Muscle of back (tissue), 13 donors: ENCODE measurements at places on chromosomes 7 and 10. TPM values are rescaled to one million over a fixed set of nuclear protein-coding genes. Genes with fewer than 3 reads are reported as not detected.

Gene C10orf71
- 22.2 TPM for polyA plus RNA-seq

Gene ZNF503
- polyA plus RNA-seq: 8.3 TPM

Gene EEPD1
- 10.5 TPM for polyA plus RNA-seq

Gene DENND10
- polyA plus RNA-seq: 36.2 TPM

Gene RPA3
- 26.1 TPM for polyA plus RNA-seq

- no peak for DNase-seq
These were observed 12.3 kb downstream of the SCART1 start for GRCh38 chr10:133465950-133466474.

- DNase-seq: no peak
These were observed 30.8 kb upstream of the ZNF488 start for GRCh38 chr10:47414752-47415519.

- no peak for DNase-seq
These were observed 89.3 kb downstream of the LYZL2 start for GRCh38 chr10:30540276-30540675.

DNA sequence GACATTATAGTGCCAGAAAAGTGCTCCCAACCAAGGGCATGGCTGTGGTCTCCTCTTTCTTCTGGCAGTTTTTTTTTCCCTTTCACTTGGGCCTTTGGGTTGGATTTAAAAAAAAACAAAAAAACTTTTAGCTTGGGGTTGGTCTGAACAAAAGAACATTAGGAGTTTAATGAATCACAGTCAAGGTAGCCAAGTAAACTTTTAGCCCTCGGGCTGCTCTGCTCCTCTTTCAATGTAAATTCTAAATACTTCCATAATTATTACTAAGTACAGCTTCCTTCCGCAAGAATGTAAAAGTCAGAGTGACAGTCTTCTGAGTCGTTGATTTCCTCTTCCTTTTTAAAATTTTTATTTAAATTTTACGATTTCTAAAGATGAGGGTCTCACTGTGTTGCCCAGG lies 79.2 kb downstream of the NRF1 start:
- no peak for DNase-seq

DNA sequence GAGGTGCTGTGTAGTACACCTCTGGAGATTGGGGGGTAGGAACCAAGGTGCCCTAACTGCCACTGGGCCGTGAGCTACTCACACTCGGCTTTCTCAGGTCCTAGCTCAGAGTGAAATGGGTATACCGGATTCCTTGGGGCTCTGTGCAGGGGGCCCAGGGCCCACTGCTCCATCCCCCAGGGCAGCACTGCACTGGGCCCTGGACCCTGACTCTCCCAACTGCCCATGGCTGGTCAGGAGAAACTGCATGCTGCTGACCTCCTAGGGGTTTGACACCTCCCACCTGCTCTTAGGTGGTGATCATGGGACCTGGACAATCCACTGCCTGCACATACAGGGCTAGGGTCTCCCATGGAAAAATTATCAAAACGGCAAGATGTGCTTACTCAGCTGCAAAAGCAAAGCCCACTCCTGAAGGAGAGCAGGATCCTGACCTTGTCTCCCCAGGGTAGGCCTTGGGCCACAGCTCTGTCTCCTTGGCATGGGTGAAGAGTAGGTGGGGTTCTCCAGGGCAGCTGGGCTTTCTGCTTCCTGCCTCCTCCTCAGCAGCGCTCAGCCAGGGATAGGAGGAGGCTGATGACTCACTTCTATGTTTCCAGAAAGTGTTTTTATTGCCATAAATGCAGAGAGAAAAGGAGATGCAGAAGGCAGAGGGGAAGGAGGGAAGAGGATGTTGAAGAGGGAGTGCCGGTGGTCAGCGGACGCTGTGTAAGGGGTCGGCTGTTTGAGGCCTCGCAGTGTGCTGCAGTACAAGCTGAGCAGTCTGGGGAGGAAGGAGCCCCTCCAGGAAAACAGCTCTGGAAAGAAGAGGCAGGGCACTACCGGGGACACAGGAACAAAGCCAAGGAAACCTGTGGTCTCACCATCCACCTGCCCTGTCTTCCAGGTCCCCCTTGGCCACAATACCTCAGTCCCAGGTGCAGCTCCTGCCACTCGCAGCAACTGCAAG lies 107.8 kb downstream of the ARHGAP22 start:
- peak; percentile 72 for DNase-seq

- no peak for DNase-seq
These were observed 481 bp upstream of the NPM3 start for GRCh38 chr10:101783736-101784118.

DNA sequence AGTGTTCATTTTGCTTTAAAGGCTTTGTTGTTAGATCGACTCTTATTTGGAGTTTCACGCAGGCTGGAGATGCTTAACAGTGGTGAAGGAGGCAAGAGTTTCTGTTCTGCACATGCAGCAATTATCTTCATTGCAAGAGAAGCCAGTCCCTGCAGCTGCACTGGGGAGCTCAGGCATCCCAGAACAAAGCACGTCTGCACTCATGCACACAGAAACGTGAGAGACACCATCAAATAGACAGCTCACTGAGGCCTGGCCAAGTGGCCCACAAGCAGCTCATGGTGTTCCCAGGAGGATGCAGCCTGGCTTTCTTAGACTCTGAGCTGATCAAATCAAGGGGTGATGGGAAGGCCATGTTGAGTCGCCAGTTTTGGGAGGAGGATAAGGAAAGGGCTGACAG lies 246.1 kb downstream of the CREB5 start:
- DNase-seq: peak; percentile 59

DNA sequence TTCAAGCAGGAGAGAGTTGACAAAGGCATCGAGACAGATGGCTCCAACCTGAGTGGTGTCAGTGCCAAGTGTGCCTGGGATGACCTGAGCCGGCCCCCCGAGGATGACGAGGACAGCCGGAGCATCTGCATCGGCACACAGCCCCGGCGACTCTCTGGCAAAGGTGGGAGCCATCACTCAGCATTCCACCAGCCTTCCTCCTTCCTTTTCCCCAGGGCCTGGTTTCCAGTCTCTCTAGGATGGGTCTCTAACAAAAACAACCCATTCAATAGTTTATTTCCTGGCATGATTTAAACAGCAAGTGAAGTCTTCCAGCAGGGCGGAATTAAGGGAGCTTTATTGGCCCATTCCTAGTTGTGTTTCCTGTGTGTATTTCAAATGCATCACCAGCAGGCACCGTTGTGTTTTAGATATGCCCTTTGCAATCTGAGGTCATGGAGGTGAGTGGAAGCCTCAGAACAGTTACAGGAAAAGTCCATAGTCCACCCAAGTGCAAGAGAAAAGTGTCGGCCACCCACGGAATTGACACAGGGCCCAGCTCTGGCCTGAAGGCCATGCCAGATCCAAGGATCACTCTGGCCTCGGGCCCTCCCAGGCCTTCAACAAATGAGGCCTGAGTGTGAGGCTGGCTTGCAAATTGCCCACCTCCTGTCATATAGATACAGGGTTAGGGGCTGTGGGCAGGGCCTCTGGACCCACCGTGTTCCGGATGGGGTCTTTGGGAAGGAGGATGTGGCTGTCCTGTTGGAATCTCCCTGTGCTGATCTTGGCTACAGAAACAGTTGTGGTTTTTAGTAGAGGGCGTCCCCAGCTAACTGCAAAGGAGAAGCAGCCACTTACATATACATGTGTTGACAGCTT lies 46.9 kb upstream of the TRIM8 start:
- DNase-seq: no peak

DNA sequence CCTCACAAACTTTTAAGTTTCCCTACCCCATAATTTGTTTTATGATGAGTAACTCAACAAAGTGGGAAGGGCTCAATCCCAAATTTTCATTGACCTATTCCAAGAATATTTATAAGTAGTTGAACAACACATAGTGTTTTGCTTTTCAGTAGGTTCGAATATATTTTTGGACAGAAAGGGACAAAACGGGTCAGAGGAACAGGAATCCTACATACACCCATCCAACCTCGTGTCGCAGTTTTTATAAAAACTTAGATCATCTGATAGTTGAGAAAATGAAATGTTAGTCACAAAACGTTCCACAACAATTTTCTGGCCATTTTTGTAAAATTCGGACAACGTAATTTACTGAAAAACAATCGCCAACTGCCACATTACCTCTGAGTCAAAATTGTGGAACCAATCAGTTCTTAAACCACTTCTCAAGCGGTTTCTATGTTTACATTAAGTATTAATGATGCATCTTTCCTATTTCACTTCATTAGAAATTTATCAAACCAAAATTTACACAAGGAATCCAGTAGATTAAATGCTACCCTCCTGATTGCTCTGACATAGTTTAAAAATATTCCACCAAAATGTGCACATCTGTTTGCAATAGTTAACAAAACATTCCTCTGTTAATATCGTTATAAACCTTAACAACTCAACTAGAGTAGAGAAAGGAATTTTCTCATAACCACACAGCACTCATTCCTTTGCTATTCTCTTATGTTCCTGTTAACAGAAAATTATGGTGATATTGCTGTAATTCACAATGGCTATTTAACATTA lies 6.3 kb downstream of the WNT16 start:
- DNase-seq: no peak

- no peak for DNase-seq
These were observed 275.0 kb upstream of the BMPER start for GRCh38 chr7:33630359-33630758.

GRCh38 chr10:117680601-117681000 lies 138.1 kb downstream of the EMX2 start:
- DNase-seq: no peak

- no peak for DNase-seq
These were observed 77.6 kb downstream of the C10orf90 start for GRCh38 chr10:126592901-126593300.

DNA sequence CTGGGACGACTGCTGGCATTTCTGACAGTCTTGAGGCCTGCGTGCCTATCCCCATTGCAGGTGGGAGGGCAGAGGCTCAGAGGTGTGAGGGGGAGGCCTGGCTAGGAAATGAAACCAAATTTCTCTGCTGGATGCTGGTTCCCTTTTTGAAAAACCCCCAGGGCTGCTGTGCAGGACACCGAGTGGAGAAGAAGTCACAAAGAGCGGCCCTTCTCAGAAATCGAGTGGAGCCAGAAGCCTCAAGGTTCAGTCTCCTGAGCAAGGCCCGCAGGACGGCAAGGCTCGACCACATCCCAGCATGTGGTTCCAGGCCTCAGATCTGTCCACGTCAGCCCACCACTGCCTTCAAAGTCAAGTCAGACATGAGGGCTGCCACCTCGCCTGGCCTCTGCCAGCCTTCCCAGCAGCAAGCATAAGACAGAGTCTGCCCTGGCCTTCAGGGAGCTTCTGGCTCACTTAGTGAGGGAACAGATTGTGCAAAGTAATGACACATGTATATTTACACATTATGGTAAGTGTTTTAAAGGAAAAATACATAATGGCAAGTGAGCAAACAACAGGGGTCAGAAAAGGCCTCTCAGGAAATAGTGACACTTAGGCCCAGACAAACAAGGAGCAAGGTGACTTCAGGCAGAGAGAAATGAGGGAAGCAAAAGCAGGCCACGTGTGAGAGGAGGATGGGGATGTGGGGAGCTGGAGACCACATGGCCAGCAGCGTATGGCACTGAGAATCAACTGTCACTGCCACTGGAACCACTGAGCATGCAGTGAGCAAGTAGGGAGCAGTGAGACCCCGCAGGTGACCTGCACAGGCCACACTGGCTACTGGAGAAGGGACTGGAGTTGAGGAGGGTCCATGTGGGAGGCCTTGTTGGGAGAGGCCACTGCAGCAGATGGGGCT lies 86.7 kb downstream of the ARHGAP22 start:
- no peak for DNase-seq
